ENCODE measurements at places on chromosomes 13 and 19.

- DNase-seq = no peak
Measured at GRCh38 chr13:40969169-40969901, 49.8 kb downstream of the ELF1 start.

DNA sequence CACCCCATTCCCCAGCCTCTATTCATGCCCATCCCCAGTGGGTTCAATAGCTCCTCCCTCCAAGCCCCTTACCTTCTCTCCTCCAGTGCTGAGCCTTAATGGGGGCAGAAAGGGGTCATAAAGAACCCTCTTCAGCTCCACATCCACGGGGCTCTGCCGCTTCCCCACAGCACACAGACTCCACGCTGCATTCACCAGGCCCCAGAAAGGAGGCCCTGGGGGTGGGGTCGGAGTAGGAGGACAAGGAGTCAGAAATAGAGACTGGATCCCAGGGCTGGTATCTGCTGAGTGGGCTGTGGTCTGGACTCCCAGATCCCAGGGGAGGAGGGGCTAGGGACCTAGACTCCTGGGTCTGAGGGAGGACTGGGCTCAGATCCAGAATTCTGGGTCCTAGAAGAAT, 1.6 kb downstream of the CA11 start:
- no peak for DNase-seq

- no peak for DNase-seq
Measured at GRCh38 chr19:45901432-45901911, 941 bp downstream of the MYPOP start.

DNA sequence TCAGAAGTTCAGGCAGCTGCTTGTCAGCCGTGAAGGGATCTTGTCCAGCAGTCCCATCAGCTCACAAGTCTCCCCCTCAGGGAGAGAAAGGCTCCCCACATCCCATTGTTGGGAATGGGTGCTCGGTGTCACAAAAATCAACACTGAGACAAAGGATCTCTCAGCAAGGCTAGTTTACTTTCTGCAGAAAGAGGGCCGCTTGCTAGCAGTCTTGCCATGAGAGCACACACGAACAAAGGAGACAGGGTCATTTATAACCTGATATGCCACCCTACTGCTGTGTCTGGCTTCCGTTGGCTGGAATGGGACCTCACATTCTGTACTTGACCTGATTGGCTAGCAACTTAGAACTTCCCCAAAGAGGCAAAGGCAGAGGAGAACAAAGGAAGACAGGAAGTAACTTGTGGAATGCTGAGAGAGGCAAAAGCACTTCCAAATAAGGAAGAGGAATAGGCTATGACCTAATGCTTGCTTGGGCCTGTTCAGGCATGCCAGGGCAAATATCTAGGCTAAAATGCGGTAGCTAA, 8.7 kb upstream of the IGFL3 start:
- DNase-seq = peak; percentile 89

DNA sequence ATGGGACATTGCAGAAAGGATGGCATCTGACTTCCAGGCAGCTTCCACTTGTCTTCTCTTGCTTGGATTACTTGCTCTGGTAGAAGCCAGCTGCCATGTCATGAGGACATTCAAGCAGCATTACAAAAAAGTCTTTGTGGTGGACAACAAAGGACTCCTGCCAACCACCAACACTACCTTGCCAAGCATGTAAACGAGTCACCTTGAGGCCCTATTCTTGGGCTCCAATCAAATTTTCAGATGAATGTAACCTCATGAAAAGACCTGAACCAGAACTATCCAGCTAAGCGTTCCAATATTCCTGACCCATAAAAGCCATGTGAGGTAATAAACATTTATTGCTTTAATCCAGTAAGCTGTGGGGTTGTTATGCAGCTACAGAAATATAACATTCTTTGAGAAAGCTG, 12.5 kb downstream of the PROSER1 start:
- peak; percentile 7 for DNase-seq

GRCh38 chr13:106139942-106140341, 395.5 kb downstream of the EFNB2 start:
- DNase-seq = no peak

DNA sequence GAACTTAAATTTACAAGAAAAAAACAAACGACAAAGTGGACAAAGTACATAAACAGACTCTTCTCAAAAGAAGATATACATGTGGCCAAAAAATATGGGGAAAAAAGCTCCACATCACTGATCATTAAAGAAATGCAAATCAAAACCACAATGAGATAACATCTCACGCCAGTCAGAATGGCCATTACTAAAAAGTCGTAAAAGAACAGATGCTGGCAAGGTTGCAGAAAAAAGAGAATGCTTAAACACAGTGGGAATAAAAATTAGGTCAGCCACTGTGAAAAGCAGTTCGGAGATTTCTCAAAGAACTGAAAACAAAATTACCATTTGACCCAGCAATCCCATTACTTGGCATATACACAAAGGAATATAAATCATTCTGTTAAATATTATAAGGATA, 132.7 kb downstream of the UGGT2 start:
- no peak for DNase-seq

- no peak for DNase-seq
Measured at GRCh38 chr19:3720349-3720917, 12.2 kb downstream of the TJP3 start.

GRCh38 chr19:3712663-3713611, 4.8 kb downstream of the TJP3 start:
- peak; percentile 34 for DNase-seq

- no peak for DNase-seq
Measured at GRCh38 chr13:20404488-20405222, 121.0 kb downstream of the CRYL1 start.

DNA sequence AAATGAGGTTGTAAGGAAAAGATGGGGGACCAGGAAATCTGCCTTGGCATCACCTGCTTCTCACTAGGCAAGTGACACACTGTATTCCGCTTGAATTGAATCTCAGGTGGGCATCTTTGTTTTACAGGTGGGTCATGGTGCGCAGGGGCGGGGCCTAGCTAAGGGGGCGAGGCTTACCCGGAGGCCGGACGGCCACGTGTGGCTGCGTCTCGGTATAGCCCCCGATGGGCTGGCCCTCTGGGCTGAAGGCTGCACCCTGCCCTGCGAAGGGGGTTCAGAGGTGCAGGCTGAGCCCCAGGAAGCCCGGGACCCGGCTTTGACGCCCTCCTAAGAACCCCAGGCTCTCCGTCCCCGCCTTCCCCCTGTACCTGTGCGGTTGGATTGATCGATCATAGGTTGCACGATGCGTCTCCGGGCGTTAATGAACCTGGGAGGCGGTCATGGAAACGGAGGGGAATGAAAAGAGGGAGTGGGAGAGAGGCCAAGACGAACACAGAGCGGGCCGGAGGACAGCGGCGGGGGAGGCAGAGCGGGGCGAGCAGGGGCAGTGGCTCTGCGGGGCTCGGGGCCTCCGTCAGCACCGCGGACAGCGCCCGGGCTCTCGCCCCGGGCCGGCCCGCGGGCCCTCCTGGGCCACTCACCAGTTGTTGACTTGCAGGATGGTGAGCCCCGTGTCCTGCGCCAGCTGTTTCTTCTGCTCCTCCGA, 12.5 kb downstream of the MEIS3 start:
- DNase-seq = no peak

GRCh38 chr13:68232351-68233130, 1002.4 kb upstream of the PCDH9 start:
- DNase-seq = no peak

DNA sequence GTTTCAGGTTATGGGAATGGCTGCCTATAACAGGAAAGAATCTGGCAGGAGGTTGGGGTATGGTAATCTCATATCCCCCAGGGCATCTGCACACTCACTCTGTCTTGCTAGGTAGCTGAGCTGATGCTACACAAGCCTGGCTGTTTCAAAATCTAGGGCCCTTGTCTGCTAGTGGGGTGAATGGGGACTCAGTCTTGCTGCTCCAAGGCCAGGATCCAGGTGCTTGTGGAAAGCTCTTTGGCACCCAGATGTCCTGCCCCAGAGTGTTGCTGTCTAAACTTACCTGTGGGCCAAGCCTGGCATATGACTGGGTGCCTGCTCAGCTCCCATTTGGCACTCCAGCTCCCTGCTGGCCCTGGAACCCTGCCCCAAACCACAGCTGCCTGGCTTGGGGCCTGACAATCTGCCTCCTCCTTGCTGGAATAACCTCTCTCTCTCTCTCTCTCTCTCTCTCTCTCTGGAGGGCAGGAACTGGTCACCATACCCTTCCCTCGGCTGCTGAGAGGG, 158.1 kb upstream of the TSC22D1 start:
- DNase-seq = no peak

DNA sequence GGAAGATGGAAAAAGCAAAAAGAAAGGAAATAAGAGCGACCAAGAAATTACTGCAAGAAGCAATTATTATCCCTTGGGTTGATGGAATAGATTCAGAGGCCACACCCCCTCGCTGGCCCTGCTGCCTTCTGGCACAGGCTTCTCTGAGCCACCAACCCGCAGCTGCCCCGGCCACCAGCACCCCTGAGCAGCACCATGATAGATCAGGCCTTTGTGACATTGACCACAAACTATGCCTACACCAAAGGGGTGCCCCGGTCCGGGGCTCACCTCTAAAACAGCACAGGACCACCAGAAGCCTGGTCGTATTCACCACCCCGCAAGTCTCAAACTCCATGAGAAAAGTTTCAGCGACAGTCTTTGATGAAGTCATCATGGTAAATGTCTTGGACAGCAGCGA, 1059.3 kb downstream of the SLITRK1 start:
- no peak for DNase-seq

DNA sequence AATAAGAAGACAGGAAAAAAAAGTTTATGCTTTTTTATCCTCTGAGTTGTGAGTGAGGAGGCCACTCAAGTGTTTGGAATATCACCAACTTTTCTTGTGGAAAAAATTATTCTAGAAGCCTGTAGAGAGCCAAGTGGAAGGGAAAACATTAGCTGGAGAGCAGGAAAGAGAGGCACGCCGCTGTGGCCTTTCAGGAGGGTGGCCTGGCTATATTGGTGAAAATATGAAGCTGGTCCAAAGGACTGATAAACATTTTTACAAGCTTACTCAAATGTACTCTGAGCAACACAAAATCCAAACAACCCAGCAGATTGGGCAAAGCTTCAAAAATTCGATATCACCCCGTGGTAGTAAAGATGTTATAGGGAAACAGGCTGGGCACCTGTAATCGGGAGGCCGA, 2.3 kb upstream of the EIF3G start:
- no peak for DNase-seq

DNA sequence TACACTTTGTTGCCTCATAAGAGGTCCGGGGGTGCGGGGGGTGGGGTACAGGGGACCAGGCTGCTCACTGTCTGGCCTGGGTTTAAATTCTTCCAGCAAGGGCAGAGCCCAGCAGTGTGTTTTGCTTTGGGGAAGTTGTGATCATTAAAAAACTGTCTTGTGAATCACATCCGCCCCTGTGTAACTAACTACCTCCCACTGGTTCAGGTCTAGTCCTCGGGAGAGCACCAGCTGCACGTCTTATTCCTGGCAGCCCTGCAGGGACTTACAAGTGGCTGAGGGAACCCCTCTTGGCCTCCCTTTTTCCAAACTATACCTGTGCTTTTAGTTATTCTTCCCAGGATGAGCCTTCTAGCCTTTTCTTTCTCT, 127.5 kb downstream of the SIPA1L3 start:
- no peak for DNase-seq
